ENCODE measurements at places on chromosomes 7 and 10.

DNA sequence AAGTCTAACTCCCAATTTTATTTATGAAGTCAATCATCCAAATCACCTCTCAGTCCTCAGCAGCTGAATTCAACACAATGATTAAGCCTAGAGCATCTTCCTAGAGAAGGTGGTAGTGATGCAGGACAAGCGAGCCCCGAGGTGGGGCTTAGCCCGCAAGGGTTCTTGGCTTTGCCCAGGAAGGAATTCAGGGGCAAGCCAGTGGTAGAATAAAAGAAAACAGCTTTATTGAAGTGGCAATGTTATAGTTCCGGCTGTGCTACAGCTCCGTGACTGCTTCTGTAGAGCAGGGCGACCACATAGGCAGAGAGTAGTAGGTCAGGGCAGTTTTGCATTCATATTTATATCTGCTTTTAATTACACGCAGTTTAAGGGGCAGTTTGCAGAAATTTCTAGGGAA, 18.1 kb downstream of the IL2RA start:
- DNase-seq, result no peak

DNA sequence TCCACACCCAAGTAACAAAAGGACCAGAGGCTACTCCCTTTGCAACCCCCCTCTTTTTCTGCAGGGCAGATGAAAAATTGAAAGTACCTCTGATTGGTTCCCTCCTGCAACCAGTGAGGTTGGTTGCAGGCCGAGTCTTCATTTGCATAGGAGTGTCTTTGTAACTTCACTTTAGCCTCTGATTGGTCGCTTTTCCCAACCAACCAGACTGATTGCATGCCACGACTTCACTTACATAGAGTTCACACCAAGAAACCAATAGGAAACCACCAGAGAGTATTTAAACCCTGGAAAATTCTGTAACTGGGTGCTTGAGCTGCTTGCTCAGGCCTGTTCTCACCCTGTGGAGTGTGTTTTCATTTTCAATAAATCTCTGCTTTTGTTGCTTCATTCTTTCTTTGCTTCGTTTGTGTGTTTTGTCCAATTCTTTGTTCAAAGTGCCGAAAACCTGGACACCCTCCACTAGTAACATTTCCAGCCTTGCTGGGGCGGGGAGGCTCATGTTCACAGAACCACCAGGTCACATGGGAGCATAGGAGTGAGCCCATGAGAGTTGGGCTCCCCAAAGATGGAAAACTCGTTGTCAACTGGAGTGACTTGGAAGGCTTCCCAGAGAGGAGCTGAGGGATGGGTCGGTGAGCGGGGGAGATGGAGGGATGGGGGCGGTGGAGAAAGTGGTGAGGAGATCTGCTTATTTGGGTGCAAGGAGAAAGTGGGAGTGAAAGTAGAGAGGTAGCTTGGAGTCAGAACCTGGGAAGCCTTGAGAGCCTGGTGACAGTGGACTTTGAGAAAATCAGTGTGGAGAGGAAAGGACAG, 223.6 kb downstream of the GFRA1 start:
- DNase-seq, result no peak

DNA sequence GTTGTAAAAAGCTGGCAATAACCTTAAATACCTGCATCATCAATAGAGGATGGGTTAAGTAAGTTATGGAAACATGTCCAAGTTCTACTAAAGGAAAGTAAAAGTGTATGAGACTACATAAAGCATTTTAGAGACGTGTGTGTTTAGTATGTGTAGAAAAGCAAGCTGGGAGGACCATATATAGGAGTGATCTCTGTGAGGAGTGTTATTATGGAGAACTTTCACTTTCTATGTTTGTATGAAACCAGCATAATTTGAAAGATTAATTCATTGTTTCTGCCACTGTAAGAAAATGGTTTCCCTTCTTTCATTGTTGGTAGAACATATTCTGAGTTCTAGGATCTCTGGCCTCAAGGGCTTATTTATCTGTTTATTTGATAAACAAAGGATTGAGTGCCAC, 19.2 kb upstream of the PDLIM1 start:
- no peak for DNase-seq

DNA sequence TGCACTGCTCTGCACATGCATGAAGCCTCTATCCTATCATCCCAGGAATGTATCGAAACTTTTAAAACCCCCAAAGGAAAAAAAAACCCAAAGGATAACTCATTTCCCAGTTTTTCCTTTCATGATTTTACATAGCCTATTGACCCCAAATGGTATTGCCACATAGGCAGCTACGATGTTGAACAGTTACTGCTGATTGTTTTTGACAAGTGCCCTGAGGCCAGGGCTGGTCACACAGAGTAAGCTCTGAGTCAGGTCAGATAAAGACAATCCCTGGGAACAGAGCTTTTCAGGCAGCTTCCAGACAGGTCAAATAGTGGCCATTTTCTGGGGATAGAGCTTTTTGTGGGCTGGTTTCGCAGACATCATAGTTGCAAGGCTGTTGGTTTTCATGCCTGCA, 52.1 kb downstream of the MYL10 start:
- DNase-seq, result no peak

- DNase-seq, result no peak
Observed at GRCh38 chr10:124619195-124619594, 125.0 kb downstream of the FAM53B start.

- no peak for DNase-seq
Observed at GRCh38 chr10:11827414-11827813, 4.3 kb downstream of the PROSER2 start.

- no peak for DNase-seq
Observed at GRCh38 chr10:1591045-1591444, 146.3 kb downstream of the ADARB2 start.

DNA sequence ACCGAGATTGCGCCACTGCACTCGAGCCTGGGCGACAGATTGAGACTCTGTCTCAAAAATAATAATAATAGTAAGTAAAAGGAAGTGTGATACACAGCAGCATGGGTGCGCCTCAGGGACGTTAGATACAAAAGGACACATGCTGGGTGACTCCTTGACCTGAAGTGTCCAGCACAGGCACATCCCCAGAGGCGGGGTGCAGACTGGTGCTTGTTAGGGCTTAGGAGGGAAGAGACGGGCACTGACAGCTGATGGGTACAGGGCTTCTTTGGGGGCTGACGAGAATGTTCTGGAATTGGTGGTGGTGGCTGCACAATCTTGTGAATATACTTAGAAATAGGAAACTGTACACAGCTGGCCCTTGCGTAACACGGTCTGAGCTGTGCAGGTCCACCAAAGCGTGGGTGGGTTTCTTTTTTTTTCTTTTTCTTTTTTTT, 61.8 kb upstream of the DNAJB6 start:
- DNase-seq, result no peak

DNA sequence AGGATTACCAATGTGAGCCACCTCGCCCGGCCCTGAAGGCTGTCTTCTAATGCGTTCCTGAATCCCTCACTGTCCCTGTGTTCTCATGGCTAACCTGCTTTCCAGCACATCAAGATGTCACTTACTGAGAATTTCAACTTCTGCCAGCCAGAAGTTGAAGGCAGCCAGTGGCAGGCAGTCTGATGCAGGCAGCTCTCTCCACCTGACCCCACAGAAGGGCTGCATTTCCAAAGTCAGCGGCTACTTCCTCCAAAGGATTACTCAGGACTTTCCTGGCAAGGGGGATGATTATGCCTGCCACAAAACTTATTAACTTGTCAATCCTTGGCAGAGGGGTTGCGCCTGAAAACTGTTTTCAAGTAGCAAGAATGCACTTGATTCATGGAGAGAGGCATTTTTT, 1219.4 kb downstream of the TYW1 start:
- DNase-seq, result no peak

- no peak for DNase-seq
Observed at GRCh38 chr7:148286150-148286549, 304.4 kb upstream of the C7orf33 start.

GRCh38 chr7:121302214-121302745, 26.5 kb upstream of the WNT16 start:
- no peak for DNase-seq

- no peak for DNase-seq
Observed at GRCh38 chr10:5645375-5645774, 21.0 kb downstream of the ASB13 start.

GRCh38 chr10:88661577-88661976, 2.7 kb upstream of the LIPF start:
- no peak for DNase-seq

Measured in activated CD4-positive, alpha-beta T cell treated with anti-CD3 and anti-CD28 coated beads, Interleukin-2, amount 50 U/mL, for 24 hours (primary cell).